ENCODE measurements at places on chromosomes 1 and 21.

- no peak for DNase-seq
Observed at GRCh38 chr1:227730630-227731151, 4.4 kb downstream of the JMJD4 start.

GRCh38 chr1:192776206-192776605 lies 32.6 kb upstream of the RGS2 start:
- DNase-seq: no peak

DNA sequence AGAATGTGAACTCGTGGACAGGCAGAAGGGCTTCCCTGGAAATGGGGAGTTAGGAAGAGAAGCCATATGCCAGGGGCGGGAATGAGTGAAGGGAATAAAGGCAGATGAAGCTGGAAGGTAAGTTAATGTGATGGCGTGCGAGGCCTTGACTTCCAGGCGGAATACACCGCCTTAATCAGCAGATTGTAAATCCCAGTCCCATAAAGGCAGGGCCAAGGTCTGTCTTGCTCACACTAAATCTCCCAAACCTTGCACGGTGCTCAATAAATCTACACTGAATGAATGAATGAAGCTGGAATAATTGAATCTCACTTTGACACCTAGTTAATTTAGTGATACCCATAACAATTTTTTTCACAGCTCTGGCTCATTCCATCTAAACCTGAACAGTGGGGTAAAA lies 16.8 kb upstream of the PRDM2 start:
- no peak for DNase-seq

DNA sequence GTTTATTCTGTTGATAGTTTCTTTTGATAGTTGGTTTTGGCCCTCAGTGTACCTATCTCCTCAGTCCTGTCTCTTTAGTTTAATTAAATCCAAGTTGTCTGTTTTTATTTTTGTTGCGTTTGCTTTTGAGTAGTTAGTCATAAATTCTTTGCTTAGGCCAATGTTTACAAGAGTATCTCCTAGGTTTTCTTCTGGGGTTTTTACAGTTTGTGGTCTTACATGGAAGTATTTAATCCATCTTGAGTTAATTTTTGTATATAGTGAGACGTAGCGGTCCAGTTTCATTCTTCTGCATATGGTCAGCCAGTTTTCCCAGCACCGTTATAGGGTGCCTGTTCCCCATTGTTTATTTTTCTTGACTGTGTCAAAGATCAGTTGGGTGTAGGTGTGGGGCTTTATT lies 139.4 kb downstream of the POU2F1 start:
- no peak for DNase-seq

- no peak for DNase-seq
Observed at GRCh38 chr1:174397261-174397660, 50.5 kb upstream of the GPR52 start.

DNA sequence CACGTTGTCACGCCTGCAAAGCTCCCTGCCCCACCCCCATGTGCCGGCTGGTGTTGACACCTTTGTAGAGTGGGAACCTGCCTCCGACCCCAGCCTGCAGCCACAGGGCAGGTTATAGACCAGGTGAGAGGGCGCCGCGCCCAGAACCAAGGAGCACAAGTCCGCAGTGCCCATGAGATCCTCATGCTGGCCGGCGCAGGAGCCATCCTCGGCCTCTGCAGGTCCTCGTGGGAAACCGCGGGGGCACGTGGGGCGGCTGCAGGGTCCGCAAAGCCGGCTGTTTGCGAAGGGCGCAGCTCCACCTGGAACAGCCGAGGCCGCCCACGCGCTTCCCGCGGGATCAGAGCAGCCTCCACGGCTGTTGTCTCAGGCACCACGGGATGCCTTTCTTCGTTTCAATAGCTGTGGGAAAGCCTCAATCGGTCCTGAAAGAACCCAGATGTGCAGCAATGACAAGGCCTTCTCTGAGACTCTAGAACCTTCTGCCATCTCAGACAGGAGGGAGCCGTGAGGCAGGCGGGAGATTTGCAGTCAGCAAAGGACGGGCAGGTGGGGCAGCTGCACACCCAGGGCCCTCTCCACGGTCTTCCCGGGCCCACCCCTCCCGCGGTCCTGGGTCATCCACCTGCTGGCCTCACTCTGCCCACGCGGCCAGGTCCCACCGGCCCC lies 29.9 kb downstream of the POFUT2 start:
- DNase-seq: no peak

- DNase-seq: peak; percentile 72
Observed at GRCh38 chr1:53112271-53112774, 30.1 kb downstream of the SLC1A7 start.

DNA sequence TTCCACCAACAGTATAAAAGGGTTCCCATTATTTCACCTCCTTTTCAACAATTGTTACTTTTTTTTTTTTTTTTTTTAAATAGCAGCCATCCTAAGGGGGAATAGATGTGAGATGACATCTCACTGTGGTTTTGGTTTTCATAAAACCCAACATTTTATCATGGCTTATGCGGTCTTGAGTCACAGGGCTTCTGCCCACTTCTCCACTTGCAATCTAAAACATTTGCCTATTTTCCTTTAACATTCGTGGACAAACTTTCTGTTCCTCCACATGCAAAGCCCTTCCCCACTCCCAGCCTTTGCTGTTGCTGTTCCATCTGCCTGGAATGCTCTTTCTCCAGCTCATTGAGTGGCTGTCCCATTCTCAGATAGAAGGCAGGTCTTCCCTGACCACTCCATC lies 239.7 kb upstream of the KCNK2 start:
- DNase-seq: peak; percentile 67

DNA sequence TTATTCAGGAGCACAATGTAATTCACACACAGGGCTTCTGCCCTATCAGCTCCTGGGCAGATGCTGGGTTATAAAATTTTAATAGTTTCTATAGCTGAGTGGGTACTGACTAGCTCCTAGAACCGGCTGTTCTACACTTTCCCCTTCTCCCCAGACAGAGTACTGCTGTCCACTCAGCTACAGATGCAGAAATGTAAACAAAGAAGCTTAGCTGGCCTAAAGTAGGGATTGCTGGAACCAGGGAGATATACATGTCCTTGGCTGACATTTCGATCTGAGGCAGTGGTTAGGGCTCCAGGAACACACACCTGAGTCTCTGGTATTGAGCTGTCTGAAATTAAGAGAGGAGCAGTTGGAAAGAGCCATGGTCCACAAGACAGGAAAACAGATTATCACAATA lies 211.5 kb upstream of the USP24 start:
- DNase-seq: no peak

GRCh38 chr1:54678776-54679643 lies 36.7 kb upstream of the TTC4 start:
- DNase-seq: no peak

DNA sequence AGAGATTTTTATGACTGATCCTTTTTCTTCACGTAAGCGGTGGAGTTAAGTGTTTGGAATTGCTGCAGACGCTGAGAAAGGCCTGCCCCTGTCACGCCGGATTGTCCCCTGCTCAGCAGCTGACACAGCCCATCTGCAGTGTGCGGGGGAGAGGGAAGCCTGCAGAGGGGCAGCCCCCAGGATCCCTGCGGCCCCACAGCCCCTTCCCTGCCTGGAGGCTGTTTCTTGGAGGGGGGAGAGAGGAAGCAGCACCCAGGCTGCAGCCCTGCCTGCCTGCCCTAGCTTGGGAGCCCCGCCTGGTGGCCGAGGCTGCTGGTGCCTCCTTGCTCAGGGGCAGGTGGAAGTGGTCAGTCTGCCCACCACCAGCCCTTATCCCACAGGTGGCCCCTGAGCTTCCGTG lies 50.7 kb downstream of the PRDM16 start:
- no peak for DNase-seq

DNA sequence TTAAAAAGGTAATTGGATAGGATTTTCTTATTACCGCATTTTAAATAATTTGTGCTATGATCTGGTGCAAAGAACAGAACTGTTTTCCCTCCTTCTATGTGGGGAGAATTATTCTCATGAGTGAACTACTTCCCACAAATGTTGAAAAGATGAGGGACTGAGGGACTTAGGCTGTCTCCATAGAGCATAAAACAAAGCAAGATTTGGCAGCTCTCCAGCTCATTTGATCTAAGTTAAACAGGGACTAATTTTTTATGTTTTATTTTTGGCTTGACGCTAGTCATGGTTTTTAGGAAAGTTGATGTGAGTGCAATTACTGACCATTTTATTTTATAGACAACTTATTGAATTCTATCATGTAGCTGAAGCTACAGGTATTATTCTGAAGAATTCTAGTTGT lies 362.3 kb downstream of the HLX start:
- no peak for DNase-seq

- no peak for DNase-seq
Observed at GRCh38 chr21:38869196-38869595, 63.5 kb downstream of the ETS2 start.

DNA sequence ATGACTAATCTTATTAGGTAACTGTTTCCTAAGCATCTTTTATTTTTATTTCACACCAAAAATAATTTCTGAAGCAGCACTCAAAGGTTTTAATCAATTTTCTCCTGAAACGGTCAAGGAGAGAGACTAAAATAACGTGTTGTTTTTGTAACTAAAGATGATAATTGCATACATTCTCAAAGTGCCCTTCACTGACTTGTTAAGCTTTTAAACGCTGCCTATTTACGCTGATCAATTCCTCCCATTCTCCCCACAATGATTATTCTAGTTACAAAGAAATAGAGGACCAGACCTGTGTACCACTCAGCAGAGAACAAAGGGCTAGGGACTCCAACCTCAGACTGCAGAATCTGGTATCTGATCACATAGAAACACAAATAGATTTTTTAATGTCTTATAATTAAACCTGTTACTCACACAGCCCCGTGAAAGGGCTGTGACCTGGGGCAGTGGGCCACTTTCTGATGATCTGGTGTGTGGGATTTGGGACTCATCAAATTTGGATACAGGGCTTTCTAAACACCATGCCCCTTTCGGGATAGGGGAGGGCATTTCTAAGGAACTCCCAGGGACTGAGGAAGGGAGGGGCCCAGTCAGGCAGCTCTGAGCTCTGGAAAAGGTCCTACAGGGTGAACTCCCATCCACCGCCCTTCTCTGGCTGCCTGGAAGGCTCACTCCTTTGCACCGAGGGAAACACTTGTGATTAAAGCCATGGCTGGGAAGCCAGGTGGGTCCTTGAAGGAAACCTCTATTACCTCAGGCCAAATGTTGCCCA lies 65.2 kb downstream of the BCAR3 start:
- DNase-seq: no peak

- DNase-seq: no peak
Observed at GRCh38 chr1:160076295-160076694, 5.0 kb upstream of the KCNJ9 start.

GRCh38 chr1:99146129-99146848 lies 118.0 kb upstream of the PLPPR4 start:
- no peak for DNase-seq

- DNase-seq: no peak
Observed at GRCh38 chr1:11800756-11801433, 4.9 kb downstream of the MTHFR start.

DNA sequence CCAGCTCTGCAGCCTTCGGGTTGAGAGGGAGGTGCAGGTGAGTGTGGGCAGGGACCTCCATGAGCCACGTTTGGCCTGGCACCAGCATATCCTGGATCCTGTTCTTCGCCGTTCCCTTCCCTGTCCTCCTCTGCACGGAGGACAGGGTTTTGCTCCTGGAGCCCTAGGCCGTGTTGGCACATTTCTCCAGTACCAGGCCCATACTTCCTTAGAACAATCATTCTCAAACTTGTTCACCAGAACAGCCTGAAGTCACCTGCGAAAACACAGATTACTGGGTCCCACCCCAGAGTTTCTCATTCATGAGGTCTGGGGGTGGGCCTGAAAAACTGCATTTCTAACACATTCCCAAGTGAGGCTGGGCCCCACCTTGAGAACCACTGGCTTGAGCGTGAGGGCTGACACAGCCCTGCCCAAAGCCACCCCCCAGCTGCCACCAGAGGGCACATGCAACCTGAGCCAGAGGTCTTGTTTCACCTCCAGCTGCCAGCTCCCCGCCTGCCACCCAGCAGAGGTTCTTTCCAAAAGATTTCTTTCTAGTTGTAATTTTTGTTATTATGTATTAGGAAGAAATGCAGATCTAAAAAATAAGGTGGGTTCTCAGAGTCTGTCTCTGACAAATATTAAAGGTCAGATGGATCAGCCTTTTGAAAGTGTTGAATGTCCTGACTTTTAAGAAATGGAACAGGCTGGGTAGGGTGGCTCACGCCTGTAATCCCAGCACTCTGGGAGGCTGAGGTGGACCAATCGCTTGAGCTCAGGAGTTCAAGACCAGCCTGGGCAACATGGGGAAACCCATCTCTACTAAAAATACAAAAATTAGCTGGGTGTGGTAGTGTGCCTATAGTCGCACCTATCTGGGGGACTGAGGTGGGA lies 39.6 kb upstream of the LDLRAP1 start:
- DNase-seq: no peak

GRCh38 chr1:180343921-180344769 lies 114.1 kb downstream of the LHX4 start:
- DNase-seq: no peak

GRCh38 chr1:111503585-111504060 lies at the start of the genes ADORA3 and TMIGD3:
Gene ADORA3 (minus strand): TSS chr1:111503633. CDS start chr1:111503354, 279 bp downstream.
Gene TMIGD3 (minus strand): TSS chr1:111503633. CDS start chr1:111503354, 279 bp downstream.
- DNase-seq: no peak

DNA sequence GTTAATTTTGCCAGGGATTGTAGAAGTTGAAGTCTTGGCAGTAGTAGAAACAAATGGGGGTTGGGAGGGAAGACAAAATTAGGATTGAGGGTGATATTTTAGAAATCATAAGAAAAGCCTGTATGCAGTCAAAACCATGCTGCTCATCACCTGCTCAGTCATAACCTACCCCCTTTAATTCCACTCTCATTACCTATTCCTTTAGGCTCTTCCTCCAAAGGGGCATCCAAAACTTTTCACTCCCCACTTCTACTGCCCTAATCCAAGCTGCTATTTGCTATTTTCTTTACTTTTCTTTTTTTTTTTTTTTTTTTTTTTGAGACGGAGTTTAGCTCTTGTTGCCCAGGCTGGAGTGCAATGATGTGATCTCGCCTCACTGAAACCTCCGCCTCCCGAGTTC lies 11.5 kb downstream of the H3-3A start:
- no peak for DNase-seq

DNA sequence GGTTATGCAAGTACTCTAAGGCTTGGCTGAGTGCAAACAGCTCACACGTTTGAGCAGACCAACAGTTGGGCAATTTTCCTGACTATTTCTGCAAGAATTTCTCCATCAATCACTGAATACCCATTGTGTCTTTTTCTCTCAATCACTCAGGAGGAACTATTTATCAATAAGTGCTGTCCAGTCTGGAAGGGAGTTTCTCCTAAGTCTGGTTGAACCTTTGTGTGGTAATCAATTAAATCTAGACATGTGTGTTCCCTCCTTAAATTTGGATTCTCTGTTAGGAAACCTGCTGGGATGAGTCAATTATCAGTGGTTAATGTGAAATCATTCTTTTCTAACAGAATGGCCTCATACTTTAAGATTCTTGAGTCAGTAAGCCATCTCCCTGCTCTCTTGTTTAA lies 6.8 kb upstream of the AADACL3 start:
- DNase-seq: no peak

DNA sequence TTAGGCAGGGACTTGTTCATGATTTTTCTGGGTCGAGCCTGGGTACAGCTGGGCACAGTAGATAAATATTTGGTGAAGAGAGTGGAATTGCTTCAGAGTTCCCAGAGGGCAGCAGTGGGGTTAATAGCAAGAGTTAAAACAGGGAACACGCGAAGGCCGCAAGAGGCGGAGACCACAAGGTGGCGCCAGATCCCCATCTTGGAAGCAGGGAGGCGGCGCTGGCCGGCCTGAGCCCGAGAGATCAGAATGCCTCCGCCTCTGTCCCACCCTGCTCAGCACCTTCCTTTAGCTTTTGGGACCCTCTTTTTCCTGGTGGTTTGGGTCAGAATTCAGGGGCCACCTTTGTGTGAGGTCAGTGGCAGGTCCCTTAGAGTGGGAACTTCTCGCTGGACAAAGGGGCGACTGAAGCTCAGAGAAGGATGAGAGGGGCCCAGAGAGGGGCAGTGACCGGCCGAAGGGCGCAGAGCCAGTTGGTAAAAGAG lies 6.5 kb upstream of the PADI2 start:
- no peak for DNase-seq

GRCh38 chr1:113142791-113143190 lies 69.8 kb downstream of the LRIG2 start:
- DNase-seq: no peak

Measured in AG09309 (cell line).